ENCODE measurements at places on chromosomes 13 and 19. TPM values are rescaled to one million over a fixed set of nuclear protein-coding genes. Genes with fewer than 3 reads are reported as not detected.

GRCh38 chr13:98741741-98742435 is 10.6 kb downstream of the SLC15A1 start:
- DNase-seq, result no peak

- no peak for DNase-seq
These were observed 9.7 kb downstream of the CLEC4G start for GRCh38 chr19:7722231-7722651.

- DNase-seq, result peak; percentile 96
These were observed 15.2 kb upstream of the MYO1F start for GRCh38 chr19:8592231-8593009.

- DNase-seq, result no peak
These were observed 1.2 kb upstream of the DCT start for GRCh38 chr13:94480672-94481145.

DNA sequence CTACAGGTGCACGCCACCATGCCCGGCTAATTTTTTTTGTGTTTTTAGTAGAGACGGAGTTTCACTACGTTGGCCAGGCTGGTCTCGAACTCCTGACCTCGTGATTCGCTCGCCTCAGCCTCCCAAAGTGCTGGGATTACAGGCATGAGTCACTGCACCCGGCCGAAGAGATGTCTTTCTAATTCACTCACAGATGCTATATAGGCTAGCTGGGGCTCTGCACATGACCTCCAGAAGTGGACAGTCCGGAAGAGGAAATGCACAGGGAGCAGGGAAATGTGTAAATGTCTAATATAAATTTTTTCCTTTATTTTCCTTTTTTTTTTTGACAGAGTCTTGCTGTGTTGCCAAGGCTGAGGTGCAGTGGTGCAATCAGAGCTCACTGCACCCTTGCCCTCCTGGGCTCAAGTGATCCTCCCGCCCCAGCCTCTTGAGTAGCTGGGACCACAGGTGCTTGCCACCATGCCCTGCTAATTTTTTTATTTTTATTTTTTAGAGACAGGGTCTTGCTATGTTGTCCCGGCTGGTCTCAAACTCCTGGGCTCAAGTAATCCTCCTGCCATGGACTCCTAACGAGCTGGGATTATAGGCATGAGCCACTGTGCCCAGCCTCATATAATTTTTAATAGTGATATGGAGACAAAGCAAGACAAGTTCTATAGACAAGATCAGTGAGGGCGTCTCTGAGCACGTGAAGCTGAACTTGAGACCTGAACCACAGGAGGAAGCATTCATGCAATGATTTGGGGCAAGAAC is 8.4 kb downstream of the GIPC1 start:
- DNase-seq, result no peak

DNA sequence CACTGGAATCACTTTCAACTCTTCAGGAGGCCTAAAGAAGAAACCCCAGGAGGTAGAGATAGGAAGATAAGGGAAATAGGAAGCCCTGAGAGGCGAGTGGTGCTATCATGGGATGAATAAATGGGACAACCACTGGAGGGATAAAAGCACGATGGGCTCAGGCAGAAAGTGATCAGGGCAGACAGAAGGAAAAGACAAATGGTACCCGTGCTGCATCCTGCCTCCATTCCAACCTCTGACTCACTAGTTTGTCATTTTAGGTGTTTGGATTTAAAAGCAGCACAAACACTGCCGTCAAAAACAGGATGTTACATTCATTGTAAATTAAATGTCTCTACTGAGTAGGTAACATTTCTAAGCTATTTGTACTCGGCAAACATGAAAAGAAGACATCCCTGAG is 314.3 kb upstream of the HTR2A start:
- DNase-seq, result no peak

DNA sequence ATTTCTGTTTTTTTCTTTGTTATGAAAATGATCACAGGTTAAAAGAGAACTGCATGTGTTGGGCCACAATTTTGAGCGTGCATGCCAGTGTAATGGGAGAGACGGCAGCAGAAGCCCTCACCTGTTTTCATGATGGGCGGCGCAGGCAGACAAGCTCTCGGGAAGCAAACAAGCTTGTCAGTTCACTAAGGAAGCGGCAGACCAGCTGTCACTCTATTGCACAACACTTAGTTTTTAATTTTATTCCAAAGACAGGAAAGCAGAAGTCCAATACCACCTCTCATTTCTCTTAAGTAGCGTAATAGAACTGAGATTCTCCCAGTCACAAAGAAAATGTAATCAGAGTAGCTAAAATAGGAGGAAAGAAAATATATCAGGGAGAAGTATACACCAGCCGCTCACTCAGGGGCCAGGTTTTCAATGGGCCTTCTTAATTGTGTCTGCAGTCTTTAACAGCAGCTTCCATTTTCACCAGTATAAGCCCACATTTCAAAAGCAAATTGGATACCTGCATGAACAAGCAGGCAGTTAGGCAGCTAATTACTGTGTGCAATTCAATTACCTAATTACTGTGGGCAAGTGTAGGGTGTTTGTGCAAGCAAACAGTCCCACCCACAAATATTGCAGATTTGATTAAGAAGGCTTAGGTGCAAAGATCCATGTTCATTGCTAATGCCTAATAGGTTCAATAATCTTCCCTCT is 711.4 kb downstream of the DIAPH3 start:
- DNase-seq, result no peak

DNA sequence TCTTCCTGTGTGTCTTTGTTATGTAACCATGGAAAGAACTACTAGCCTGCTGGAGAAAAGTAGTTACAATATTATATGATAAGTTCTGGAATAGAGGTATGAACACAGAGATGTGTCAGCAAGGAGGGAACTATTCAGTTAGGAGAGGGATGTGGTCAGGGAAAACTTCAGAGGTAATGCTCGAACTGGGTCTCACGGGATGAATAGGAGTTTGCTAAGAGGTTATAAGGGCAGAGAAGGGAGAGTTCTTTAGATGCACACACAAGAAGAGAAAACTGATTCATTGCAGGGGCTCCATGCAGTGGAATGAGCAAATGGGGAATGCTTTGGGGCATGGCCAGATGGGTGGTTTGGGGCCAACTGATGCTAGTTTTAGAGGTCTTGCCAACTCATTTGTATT is 46.0 kb upstream of the SIAH3 start:
- DNase-seq, result no peak

DNA sequence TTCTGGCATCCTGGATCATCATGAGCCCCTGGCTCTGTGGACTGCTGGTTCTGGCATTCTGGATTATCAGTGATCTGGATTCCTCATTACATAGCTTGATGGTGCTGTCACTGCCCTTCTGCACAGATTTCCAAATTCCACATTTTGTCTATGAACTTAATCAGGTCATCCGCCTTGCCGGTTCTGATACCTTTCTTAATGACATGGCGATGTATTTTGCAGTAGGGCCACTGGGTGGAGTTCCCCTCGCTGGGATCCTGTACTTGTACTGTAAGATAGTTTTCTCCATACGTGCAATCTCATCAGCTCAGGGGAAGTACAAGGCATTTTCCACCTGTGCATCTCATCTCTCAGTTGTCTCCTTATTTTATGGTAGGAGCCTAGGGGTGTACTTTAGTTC is 24.4 kb upstream of the OR7C2 start:
- no peak for DNase-seq

GRCh38 chr13:76503766-76504165 is 382.4 kb downstream of the KCTD12 start:
- DNase-seq, result no peak

DNA sequence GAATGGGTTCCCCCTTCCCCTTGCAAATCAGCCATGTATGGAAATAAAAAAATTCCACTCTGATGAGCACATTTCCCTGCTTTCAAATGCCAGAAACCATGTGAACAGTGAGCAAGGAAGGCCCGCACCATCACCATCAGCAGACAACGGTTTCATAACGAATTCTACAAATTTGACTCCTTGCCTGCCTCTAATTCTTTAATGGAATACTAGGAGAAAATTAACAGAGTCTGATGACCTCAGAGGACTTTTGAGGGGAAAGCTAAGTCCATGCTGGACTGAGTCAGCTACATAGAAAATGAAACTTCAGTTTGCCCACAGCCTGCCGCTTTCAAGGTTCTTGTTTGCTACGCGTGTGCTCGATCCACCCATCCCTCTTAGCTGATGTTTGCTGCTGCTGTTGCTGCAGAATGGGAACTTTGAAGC is 46.7 kb upstream of the KL start:
- DNase-seq, result no peak

ALOX5AP gene
- total RNA-seq, result 25.0 TPM

GPR4 gene
- 9.7 TPM for total RNA-seq

SLC10A2 gene
- 0.19 TPM for total RNA-seq

PRSS57 gene
- total RNA-seq, result not detected

RAB4B gene
- total RNA-seq, result 42.1 TPM

PIK3R2 gene
- total RNA-seq, result 29.6 TPM

Data from kidney (tissue), 22 donors.